ENCODE measurements at places on chromosomes 2 and 18.

- no peak for DNase-seq
These were observed 136.2 kb upstream of the KCNH7 start for GRCh38 chr2:162974771-162975170.

DNA sequence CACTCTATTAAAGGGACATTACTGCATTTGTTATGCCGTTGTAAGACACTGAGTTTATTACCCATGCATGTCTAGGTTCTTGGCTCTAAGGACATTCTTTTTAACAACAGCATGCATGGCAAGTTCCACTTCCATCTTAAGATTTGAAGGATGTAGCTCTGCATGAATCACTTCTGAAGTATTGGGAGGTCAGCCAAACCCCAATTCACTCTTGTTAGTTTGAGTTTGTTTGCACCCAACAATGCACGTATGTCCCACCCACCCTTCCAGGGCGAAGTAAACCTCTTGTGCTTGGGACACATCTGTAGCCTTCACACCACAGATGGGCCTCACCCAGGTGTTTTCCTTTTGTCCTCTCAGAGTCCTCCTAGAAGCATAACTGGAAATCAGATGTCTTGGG is 5.6 kb upstream of the LAMA3 start:
- DNase-seq: no peak

DNA sequence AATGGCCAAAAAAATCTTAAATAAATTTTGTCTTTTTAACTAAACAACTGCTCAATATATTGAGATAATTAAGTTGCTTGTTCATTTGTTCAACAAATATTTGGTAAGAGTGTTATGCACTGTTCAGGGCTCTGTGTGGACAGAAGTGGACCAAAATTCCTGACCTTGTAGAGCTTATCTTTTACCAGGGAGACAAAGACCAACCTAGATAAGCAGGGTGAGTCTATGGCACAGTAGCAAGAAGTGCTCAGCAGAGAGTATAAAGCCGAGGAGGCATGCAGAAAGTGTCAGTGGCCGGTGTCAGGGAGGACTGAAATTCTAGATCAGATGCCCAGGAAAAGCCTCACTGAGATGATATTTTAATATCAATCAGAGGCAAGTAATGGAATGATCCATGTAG is 2.6 kb downstream of the RAB27B start:
- DNase-seq: no peak

GRCh38 chr18:57002627-57003026 is 144.3 kb upstream of the BOD1L2 start:
- DNase-seq: peak; percentile 18

DNA sequence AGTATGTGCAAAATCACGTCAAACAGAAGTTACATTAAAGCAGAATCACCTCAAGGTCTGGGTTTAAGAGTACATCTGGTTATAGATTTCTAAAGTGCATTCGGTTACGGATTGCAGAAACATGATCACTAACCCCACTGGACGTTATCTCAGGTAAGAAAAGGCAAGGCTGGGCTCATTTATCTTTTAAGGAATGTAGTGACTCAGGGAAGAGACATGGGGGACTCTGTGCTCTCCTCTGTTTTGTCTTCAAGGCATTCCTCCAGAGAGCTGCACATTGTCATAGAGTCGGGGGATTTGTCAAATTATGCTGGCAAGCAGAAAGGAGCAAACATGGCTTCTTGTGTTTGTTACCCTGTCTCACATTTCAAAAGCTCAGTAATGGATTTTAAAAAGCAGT is 14.3 kb downstream of the WDSUB1 start:
- DNase-seq: no peak

DNA sequence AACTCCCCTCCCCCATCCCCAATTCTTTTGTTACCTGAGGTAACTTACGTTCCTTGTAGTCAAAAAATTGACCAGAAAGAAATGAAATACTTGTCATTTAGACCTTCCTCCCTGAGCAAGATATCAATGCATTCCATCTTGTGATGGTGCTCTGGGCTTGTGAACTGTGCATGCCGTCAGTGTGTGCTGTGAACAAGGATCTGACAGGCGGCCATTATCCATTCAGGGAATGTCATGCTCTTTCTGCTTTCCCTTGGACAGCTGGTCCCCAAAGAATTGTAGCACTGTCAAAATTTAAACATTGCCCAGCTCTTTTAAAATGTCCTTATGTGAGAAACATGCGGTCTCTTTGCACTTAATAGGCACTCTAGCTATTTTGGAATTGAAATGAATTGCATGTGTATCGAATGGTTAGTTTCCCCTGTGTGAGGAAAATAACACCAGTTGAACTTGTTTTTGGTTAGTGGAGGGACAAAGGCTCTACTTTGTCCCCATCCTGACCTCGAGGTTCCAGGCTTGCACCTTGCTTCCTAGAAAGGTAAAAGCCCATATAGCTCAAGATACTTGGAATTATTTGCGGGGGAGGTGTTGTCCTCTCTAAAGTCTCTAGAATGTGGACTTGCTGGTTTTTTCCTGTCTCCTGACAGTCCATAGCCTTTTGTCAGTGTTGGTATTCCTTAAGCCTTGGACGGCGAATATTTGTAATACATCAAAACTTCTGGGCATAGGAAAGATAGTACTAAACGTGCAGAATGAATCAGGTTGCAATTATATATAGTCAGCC is 350.9 kb downstream of the NUP35 start:
- DNase-seq: no peak

DNA sequence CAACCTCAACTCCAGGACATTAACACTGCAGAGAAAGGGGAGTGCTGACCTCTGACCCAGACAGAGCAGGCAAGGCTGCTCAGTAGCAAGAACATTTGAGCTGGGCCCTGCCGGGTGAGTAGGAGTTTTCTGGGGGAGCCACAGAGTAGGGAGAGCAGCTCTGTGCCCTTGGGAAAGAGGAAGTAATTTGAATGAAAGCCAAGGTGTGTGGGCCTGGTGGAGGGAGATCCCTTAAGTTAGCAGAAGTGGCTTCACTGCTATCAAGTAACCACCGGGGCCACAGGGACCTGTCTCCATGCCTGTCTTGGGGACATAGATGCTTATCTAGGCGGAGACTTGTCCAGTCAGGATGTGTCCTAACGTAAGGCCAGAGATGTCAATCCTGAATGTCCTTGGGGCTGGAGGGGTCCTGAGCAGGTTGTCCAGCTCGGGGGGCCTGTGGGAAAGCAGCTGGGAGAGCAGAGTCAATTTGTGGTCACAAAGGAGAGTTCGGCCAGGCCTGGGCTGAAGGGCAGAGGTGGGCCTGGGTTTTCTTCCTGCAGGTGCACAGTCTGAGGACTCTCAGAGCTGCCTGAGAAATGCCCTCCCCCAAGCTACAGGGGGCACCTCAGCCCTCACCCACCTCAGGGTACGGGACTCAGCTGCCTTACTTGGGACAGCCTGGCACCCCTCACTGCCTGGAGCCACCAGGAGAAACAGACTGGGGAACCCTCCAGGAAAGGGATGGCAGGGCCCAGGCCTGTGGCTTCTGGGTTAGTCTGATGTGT is 15.0 kb upstream of the OTOF start:
- no peak for DNase-seq

DNA sequence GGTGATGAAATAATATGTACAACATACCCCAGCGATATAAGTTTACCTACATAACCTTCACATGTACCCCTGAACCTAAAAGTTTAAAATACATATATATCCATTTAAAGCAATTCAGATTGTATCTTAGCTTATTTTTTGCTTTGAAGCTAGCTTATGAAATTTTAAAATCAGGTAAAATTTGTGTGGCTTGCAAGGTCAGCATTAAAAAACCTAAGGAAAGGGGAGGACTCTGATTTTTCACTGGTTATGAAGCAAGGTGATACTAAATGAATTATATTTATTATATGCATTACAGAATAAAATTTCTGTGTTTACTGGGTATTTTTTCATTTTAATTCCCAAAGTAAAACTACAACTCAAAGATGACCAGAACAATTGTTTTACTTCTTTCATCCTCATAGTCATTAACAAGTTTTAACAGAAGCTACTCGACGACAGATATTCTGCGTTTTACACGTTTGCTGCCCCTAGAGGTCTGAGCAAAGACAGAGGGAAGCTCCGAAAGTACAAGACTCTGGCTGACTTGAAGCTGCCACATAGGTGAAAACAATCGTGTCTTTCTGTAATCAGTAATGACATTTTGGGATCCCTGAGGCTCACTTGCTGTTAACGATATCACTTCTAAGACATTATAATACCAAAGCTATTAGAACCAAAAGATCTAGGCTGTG is 17.1 kb downstream of the PKP4 start:
- DNase-seq: no peak

- DNase-seq: no peak
These were observed 50.0 kb downstream of the MYO3B start for GRCh38 chr2:170227951-170228350.

- no peak for DNase-seq
These were observed 65.4 kb downstream of the DTNA start for GRCh38 chr18:34775461-34775860.

GRCh38 chr2:59021786-59022185 is 780.7 kb upstream of the FANCL start:
- DNase-seq: no peak

GRCh38 chr2:105904938-105905337 is 160.2 kb downstream of the NCK2 start:
- no peak for DNase-seq
